ENCODE measurements at places on chromosomes 13 and 19.
A peak's percentile ranks its signal among the peaks of the same experiment; 100 is the strongest.

DNA sequence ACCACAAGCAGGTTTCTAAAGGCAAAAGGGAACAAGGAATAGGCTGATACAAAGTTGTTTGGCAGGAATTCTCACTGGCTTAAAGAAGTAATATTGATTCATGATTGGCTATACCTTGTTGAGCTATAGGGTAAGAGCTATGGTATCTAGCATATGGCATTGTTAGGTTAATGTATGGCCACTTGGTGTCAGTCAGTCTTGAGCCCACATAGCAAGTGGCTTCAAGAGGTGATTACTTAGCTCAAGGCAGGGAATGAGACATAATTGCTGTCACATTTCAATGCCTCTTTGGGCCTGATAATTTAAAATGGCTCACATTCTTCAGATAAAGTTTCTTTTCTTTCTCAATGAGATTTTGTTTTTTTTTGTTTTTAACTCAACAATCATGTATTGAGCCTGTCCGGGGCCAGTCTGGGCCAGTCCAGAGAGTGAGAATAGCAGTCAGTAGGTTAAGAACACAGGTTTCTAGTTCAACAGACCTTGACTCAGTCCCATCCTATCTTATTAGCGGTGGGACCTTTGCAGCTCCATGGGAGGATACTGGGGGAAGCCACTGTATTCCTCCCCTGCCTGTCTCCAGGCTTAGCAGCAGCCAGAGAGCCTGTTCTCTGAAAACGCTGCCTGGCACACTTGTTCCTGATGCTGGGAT, 45.8 kb upstream of the RCBTB2 start:
- no peak for DNase-seq

GRCh38 chr13:106103779-106104178, 431.7 kb downstream of the EFNB2 start:
- DNase-seq: no peak

- peak; percentile 36 for DNase-seq
These were observed 332.2 kb downstream of the MYO16 start for GRCh38 chr13:108961542-108962125.

DNA sequence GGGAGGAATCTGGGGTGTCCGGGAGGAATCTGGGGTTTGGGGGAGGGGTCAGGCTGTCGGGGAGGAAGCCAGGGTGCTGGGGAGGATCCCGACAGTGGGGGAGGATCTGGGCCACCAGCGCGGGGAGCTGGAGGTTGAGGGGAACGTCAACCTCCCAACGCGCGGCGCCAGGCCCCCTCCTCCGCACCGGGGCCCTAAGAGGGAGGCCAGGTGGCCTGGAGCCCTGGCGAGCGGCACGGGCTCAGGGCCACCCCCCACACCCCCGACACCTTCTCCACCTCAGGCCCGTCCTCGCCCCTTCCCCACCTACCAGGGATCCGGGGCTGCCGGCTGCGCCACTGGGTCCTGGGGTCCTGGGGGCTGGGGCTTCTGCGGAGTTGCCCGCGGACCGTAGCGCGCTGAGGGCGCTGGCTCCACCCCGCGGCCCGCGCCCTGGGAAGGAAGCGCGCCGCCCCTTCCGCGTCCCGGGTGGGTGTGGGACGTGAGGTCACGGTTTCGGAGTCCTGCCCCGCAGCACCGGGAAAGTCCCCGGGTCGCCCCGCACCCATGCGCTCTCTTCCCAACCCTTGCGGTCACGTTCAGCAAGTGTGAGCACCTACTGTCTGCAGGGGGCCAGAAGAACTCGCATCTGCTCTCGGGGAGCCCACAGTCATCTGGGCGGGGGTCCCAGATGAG, at the start of gene TICAM1:
TSS of gene TICAM1 (minus strand) at position 409 of the 675 bp plus-strand sequence. CDS start 13,335 bp downstream, outside the sequence.
- DNase-seq: no peak

GRCh38 chr13:33722216-33722915, 95.6 kb upstream of the RFC3 start:
- no peak for DNase-seq

GRCh38 chr19:2716275-2716650, 4.9 kb downstream of the DIRAS1 start:
- DNase-seq: no peak

DNA sequence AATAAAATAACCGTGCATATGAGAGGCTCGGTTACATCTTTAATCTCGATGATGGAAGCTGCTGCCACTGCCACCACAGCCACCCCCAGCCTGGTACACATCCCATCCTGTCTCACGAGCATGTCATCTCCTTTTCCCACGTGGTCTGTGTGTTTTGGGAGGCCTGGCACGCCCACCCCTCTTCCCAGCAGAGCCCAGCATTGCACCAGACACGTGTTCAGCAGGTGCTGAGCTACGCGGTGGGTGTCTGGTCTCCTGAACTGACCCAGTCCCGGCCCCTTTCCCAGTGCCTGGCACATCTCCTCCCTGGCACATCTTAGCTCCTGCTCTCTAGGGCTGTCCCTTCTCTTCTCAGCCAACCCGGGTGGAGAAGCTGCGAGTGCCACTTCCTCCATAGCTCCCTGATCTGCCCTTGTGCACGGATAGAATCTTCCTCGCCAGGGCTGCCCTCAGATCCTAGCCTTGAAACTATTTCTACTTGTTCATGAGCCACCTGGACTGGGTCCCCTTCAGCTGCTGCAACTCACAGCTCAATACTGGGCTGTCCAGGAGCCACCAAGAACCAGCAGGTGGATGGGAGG, 36.8 kb upstream of the ZNF536 start:
- DNase-seq: no peak

DNA sequence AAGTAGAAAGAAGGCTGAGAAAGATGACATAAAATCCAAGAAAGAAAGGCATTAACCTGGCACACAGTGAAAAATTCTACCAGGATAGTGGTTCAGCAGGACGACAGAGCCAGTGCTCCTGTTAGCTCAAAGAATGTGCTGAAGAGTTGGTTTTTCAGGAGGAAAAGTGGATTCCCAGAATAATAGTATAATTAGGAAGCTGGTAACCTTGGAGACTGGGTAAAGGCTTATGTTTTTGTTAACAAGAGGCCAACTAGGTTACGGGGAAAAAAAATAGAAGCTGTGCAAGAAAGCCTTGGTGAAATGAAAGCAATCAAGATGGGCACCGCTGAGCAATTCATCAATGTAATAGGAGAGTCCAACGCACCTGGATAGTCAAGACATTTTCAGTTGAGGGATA, 54.7 kb downstream of the SLC15A1 start:
- no peak for DNase-seq

DNA sequence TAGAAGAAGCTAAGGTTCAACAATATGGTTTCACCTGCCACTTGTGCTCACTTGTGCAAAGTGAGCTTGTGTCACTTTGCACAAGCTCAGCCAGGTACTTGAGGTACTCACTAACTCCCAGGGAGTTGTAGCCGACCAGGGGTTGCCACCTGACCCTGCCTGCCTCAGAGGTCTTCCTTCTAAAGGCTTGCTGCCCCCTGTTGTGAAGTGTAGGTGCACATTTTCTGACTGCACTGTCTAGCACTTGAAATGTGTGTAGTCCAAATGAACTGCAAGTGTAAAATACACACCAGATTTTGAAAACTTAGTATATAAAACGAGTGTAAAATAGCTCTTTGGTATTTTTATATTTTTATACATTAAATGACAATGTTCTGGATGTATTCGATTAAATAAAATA, 230.8 kb downstream of the DLEU7 start:
- no peak for DNase-seq

GRCh38 chr13:21035498-21035897, 25.9 kb downstream of the LATS2 start:
- no peak for DNase-seq

DNA sequence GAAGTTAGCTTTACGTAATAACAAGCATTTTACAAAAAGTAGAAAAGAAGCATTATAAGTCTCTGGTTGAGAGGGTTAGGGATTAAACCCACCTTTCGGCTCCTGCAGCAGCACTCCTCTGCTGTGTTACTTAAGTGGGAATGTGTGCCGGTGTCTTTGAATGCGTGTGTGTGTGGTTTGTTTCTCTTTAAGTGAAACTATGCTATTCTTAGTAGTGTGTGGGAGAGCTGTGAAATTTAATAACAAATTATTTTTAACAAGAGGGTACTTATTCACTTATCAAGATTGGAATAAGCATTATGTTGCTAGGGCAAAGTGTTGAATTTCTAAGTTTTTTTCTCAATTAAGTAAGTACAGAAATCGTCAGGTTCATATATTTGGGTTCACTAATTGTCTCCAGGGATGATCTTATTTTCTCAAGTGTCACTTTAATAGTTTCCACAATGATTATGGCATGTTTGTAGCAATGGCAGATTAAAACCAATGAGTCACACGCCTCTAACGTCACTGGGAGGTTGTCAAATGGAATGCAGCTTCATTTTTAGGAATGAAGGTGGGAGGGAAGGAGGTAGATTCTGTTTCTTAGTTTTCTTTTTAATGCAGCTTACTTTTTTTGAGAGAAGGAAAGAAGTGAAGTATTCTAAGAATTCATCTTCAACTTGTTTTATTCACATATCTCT, 151.3 kb downstream of the LMO7 start:
- DNase-seq: no peak

DNA sequence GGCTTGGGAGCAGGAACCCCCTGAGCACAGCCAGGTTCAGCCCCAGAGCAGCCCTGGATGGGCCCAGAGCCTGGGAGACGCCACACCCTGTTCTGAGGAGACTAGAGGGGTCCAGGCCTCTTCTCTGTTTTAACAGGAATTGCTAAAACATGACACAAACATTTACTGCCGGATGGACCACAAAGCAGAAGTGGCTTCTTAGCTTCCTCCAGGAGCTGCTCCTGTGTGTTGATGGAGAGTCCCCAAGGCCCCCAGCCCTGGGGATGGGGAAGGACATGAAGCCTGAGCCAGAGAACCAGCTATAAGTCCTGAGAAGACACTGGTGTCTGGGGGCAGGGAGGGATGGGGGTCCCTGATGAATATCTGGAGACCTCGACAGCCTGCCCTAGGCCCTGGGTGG, 14.6 kb downstream of the CEACAM3 start:
- DNase-seq: no peak

- no peak for DNase-seq
These were observed 2.2 kb upstream of the CERS1 start for GRCh38 chr19:18898081-18898606.

- DNase-seq: no peak
These were observed 30.0 kb upstream of the TPT1 start for GRCh38 chr13:45370922-45371406.

DNA sequence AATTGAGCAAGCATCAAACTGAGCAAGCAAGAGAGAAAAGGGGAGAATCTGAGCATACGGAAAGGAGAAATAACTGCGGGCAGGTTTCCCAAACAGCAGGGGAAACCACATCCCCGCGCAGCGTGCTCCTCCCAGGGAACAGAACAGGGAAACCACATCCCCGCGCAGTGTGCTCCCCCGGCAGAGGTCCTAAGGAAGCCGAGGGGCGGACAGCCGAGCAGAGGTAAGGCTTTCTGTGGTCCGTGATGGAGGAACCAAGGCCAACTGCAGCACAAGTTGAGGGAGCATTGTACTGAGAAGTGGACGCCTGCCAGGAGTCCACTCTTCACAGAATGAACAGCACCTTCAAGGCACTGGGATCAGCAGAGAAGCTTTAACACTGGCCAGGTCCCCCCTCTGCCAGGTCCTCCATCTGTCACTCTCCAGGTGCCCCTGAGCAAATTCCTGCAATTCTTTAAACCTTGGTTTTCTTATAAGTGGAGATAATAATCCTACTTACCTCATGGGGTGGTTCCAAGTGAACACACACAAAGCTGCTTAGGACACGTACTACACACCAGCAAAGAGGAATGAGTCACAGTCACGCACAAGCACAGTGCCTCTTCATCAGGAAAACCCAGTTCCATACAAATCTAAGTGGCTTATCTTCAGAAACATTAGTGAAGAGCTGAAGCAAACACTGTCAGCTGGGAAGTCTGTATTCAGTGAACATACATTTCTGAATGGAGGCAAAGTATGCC, 23.0 kb upstream of the LAMP1 start:
- DNase-seq: no peak

DNA sequence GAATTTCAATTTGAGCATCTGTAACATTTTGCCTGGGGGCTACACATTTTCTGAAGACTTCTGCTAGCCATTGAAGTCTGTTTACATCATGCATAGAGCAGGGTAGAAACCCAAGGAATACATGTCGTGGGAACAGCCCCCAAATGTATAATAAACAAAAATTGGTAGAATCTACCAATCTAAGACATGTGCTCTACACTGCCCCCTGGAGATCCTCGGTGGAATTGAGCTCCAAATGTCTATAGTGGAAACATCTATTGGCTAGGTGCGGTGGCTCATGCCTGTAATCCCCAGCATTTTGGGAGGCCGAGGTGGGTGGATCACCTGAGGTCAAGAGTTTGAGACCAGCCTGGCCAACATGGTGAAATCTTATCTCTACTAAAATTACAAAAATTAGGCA, 57.3 kb downstream of the MBD3L2B start:
- DNase-seq: no peak

- no peak for DNase-seq
These were observed 11.5 kb upstream of the GAS6 start for GRCh38 chr13:113875429-113875815.

GRCh38 chr19:49150106-49150943, 4.9 kb downstream of the HRC start:
- peak; percentile 68 for DNase-seq

- DNase-seq: no peak
These were observed 2.9 kb downstream of the SUPT5H start for GRCh38 chr19:39448271-39448670.

DNA sequence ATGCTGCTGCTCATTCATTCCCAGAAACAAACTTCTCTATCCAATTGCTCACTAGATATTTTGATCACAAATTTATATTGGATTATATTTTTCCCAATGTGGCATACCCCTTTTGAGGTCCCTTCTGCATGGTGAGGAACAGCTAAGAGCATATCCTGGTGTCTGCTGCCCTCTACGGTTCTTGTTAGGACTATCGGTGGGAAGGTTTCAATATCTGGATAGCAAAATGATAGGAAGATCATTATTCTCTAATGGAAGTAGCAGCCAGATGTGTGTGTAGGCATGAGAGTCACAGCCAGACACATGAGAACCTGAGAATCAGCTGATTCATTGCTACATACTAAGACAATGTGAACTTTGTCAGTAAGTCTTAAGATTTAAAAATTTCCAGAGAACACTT, 1422.4 kb upstream of the MIR17HG start:
- DNase-seq: peak; percentile 50

GRCh38 chr13:62302341-62302740, 886.7 kb upstream of the PCDH20 start:
- no peak for DNase-seq

- no peak for DNase-seq
These were observed 19.7 kb upstream of the PLPP2 start for GRCh38 chr19:310781-311496.

DNA sequence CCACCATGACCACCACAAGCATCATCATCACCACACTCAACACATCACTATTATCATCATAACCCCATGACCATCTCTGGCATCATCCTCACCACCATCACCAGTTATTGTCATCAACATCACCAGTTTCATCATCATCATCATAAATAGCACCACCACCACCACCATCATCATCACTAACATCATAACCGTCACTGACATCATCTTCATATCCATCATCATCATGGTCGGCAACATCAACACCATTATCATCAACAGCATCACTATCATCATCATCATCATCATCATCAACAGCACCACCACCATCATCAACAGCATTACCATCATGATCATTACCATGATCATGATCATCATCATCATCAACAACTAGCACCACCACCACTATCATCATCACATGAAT, 67.2 kb downstream of the MBD3L1 start:
- no peak for DNase-seq
